ENCODE measurements at places on chromosomes 16 and 17.

DNA sequence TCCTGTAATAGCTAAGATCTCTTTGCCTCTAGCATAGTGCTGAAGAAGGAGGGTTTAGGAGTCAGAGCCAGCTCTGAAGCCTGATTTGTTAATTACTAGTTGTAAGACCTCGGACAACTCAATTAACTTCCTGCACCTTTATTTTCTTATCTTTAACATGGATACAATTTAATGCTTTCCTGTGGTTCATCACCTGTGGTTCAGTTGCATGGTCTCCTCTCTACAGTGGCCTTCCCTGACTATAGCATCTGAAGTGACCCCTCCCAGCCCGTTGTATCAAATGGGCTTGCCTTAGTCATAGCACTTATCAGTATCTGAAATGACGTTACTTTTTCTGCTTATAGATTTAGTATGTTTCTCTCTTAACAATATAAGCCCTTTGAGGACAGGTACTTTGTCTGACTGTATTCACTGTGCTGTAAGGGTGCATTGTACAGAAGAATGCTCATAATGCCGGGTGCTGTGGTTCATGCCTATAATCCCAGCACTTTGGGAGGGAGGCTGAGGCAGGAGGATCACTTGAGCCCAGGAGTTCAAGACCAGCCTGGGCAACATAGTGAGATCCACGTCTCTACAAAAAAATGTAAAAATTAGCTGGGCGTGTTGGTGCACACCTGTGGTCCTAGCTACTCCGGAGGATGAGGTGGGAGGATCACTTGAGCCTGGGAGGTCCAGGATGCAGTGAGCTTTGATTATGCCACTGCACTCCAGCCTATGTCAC is 2.6 kb upstream of the NDE1 start:
- no peak for DNase-seq

DNA sequence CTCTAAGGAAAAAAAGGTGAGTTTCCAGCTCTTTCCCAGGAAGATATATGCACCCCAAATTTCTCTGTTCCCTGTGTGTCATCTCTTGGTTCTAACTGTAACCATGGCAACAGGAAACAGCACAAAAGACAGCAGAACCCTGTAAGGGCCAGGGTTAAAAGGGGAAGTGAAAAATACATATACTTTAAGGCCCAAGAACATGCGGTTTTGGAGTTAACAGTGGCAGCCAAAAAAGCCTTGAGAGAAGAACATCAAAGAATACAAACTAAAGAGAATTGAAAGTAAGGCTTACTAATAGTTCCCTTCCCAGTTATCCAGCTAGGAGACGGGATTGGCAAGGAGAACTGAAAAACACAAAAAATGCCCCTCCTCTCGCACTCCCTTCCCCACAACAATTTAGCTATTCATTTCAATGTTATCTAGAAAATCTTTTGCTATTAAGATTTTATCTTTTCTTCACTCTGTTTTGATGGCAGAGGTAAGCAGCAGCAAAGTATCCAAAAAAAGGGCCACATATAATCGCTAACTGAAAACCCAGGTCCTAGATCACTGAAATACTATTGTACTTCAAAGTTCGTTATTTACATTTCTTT is 1.5 kb downstream of the SPOP start:
- no peak for DNase-seq

- no peak for DNase-seq
Measured at GRCh38 chr17:1315409-1315808, 35.9 kb downstream of the TRARG1 start.

DNA sequence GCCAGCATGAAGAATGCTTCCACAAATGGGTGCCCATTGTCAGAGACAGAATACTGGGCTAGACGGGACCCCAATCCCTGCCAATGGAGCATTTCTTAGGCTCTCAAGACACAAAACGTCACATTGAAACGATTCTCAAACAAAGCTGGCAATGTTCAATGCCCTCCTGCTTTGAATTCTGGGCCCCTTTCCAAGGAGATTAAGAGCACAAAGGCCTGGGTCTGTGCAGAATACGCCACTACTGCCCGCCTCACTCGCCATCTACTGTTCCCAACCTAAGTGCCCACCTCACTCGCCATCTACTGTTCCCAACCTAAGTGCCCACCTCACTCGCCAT is 9.7 kb downstream of the CFAP20 start:
- no peak for DNase-seq

DNA sequence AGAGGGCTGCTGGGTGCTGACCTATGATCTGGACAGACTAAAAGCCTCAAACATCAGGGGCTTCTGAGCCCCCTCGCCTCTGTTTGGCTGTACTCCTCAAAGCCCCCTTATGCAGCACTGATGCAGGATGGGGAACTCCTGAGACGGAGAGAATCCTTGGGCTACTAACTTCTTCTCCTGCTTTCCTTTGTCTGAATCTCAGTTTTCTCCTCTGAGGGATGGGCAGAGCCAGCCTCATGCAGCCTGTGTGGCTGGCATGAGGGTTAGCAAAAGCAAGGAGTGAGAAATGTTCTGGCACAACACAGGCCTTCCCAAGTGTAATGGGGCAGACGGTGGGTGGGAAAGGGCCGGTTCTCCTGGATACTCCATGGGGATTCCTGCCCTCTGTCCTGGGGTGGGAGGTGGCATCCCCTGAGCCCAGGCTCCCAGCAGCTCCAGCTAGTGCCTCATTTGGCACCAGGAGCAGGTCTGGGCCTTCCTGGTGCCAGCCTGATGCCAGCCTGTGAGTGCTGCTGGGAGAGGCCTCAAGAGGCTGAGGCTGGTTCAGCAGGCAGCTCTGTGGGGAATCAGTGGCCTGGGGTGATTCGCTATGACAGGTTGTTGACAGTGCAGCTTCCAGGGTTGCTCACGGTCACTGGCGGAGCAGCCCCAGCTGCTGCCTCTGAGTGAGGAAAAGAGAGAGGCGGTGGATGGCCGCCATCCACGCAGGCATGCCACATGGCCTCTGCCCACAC is 4.0 kb upstream of the BRD7 start:
- DNase-seq, result peak; percentile 22

DNA sequence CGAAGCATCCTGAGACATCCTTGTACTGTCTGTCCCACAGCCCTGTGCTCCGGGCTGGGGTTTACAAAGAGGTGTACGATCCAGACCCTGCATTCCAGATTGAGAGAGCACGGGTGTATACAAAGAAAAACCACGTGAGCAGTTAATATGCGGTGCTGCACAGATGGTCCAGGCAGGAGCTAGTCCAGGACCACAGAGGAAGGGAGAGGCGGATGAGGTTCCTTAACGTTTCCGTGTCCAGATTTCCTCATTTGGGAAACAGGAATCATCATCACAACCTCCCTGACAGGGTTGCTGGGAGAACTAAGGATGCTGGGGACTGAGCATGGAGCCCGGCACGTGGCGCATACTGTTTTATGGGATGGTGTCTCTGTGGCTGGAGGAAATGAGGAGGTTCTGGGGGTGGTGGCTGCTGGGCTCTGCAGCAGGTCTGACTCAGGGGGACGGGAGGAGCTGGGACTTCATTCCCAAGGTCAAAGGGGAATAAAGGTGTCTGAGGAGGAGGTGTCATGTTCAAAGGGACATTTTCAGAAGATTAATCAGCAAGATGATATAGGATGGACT is 26.2 kb downstream of the WIPI1 start:
- DNase-seq, result no peak
